ENCODE measurements at places on chromosomes 16 and 17.

GRCh38 chr16:85159179-85159980 is 47.1 kb upstream of the CIBAR2 start:
- no peak for DNase-seq

DNA sequence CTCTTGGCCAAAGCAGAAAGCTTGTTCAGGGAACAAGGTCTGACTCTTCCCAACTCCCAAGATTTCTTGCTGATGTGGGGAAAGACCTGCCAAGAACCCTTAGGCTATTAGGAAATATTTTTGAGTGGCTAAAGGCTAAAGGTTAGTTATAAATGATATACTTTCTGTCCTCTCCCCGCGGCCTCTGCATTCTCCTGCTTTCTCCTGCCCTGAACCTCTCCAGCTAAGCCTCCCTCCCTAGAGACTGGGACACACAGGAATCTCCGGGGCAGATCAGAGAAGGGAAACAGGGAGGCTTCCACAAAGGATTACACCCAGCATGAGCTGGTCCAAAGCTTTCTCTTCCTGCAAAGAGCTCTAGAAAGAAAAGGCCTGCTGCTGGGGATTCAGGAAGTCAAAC is 2.3 kb downstream of the SLC43A2 start:
- DNase-seq: no peak

GRCh38 chr17:56351675-56352074 is 198.4 kb downstream of the ANKFN1 start:
- DNase-seq: no peak

- no peak for DNase-seq
Measured at GRCh38 chr17:1360975-1361374, 39.0 kb downstream of the YWHAE start.

- no peak for DNase-seq
Measured at GRCh38 chr17:82696259-82696658, 2.2 kb downstream of the RAB40B start.

GRCh38 chr17:19346351-19347255 is 15.9 kb downstream of the B9D1 start:
- no peak for DNase-seq

GRCh38 chr16:8044796-8045195 is 545.5 kb downstream of the TMEM114 start:
- no peak for DNase-seq

DNA sequence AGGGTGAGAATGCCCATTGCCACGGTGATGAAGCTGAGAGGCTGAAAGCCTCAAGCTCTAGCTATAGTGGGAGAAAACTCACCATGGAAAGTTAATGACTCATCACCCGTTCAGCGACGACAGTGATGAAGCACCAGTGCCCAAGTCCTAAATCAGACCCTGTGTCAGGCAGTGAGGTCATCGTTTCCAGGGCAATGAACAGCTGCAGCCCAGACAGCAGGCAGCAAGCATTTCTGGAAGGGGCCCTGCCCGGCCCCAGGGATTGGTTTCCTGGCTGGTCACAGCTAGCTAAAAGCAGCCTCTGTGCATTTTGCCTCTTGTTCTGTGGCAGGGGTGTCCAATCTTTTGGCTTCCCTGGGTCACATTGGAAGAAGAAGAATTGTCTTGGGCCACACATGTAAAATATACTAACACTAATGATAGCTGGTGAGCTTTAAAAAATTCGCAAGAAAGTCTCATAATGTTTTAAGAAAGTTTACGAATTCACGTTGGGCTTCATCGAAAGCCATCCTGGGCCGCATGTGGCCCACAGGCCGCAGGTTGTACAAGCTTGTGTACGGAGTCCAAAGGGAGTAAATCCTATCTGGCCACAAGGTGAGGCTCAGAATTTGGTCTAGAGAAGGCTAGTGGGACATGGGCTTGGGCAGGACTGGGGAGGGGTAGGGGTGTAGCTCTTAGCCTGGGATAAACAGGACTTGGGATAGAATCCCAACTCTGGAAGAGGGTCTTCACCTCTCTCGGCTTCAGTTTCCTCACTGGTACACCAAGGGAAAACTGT is 40.6 kb downstream of the MIS12 start:
- no peak for DNase-seq

DNA sequence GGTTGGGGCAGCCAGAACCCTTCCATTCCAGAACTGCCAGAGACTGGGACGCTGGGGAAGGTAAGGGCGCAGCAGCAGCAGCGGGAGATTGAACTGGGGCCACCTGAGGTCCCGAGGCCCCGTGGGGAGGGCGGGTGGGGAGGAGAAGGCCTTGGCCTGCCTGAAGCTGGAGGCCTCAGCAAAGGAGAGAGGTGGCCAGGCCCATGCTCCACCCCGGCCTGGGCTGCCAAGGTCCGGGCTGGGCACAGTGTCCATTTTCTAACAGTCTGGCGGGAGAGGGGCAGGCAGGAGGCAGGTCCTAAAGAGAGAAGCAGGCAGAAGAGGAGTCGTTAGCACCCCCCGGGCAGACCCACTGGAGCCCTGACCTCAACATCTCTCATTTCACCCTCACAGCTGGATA is 1.1 kb upstream of the GDPD3 start:
- no peak for DNase-seq

DNA sequence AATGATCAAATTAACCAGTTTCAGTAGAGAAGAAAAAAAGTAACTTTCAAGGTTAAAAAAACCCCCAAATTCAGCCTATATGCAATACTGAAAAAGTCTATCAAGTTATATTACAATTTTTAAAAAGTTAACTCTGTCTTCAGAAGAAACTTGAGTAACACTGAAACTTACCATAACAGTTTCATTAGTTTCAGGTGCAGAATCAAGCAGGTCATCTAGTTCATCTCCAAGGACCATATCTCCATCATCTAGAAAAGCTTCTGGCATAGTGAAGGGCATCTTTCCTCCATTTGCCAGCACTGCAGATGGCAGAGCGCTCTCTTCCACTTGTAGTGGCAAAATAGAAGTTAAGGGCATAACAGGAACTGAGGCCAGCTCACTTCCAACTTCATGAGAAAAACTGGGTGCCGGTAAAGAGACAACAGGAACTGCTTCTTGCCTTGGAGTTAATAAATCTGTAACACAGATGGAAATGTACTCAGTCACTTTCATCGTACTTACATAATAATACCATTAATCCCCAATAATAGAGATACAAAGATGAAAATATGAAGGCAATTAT is 22.9 kb downstream of the ZC3H7A start:
- DNase-seq: no peak

- DNase-seq: no peak
Measured at GRCh38 chr17:74085434-74085833, 118.0 kb upstream of the RPL38 start.

GRCh38 chr16:2364638-2365210 is 24.2 kb upstream of the ABCA3 start:
- DNase-seq: no peak

DNA sequence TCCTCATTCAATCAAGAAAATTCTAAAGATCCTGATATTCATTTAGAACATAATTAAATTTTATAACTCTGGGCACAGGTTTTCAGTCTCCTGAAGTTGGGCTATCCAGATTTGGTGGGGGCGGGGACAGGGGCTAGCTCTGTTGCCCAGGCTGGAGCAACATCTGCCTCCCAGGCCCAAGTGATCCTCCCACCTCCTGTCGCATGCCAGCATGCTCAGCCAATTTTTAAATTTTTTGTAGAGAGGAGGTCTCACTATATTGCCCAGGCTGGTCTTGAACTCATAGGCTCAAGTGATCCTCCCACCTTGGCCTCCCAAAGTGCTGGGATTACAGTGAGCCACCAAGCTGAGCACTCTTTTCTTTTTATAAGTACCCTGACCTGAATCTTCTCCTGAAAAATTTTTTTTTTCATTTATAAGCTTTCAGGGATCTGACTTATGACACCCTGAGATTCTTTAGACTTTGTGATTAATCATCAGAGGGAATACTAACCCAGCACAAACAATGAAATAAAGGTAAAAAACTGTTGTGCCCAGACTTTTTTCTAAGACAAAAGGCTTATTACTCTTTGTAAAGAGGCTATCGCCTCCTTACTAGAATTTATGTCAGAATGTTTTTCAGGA is 62.6 kb downstream of the TUBD1 start:
- no peak for DNase-seq

- DNase-seq: no peak
Measured at GRCh38 chr16:58937661-58938060, 203.5 kb upstream of the GOT2 start.

DNA sequence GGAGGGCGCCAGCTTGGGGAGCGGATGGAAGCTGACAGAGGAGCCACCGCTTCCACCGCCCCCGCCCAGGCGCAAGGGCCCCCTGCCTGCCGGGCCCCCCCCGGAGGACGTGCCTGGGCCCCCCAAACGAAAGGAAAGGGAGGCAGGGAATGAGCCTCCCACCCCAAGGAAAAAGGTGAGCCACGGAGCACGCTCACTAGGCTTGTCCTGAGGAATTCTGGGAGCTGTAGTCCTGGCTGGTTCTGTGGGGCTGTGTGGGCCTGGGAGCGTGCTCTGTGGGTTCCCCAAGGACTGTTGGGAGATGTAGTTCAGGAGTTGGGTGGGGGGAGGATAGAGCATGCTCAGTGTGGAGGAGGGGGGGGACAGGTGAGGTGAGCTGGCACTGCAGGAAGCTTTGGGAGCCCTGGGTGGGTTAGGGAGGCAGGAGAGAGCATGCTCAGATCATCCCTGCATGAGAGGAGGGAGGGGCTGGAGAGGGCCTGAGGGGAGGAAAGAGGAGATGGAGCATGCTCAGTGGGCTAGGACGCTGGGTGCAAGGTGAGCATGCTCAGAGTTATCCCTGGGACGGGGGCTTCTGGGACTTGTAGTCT is 4.5 kb downstream of the FBXL19 start:
- no peak for DNase-seq

DNA sequence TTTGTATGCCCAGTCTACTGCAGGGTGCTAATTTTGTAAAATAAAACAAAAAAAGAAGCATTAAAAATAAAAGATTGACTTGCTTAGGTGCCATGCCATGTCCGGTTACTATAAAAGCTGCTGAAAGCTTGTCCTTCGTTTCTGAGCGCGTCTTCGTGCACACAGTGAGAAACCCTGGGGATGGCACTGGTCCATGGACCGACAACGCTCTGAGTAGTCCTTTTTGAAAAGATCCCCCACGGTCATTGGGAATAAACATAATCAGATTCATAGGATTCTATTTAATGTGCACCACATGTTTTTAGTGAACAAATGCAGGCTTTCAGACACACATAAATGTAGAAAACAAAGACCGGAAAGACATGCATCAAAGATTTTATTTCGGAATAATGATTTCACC is 146.3 kb downstream of the XYLT1 start:
- no peak for DNase-seq

DNA sequence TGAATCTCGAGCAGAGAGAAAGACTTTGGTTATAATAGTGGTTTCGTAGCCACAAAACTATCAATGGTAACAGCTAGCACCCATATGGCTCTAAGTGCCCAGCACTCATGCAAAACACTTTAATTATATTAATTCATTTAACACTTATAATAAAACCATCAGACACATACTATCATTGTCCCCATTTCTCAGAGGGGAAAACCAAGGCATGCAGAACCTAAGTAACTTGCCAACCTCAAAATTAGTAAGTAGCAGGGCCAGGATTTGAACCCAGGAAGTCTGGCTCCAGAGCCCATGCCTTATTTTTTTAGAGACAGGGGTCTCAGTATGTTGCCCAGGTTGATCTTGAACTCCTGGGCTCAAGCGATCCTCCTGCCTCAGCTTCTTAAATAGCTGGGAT is 145.6 kb upstream of the HS3ST2 start:
- DNase-seq: no peak

DNA sequence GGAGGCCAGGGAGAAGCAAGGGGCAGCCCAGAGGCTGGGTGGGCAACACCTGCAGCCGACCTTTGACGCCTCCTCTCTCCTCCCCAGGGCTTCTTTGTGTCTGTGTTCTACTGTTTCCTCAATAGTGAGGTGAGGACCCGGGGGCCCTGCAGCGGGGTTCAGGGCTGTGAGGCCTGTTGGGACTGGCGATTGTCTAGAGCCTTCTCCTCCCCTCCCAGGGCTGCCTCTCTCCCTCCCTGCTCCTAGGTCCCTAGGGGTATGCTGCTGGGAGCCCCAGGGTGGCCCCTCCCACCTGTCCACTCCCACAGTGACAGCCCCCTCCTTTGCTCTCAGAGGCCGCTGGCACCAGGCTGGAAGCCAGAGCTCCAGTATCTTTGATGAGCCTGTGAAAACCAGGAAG is 10.8 kb upstream of the SPPL2C start:
- no peak for DNase-seq

DNA sequence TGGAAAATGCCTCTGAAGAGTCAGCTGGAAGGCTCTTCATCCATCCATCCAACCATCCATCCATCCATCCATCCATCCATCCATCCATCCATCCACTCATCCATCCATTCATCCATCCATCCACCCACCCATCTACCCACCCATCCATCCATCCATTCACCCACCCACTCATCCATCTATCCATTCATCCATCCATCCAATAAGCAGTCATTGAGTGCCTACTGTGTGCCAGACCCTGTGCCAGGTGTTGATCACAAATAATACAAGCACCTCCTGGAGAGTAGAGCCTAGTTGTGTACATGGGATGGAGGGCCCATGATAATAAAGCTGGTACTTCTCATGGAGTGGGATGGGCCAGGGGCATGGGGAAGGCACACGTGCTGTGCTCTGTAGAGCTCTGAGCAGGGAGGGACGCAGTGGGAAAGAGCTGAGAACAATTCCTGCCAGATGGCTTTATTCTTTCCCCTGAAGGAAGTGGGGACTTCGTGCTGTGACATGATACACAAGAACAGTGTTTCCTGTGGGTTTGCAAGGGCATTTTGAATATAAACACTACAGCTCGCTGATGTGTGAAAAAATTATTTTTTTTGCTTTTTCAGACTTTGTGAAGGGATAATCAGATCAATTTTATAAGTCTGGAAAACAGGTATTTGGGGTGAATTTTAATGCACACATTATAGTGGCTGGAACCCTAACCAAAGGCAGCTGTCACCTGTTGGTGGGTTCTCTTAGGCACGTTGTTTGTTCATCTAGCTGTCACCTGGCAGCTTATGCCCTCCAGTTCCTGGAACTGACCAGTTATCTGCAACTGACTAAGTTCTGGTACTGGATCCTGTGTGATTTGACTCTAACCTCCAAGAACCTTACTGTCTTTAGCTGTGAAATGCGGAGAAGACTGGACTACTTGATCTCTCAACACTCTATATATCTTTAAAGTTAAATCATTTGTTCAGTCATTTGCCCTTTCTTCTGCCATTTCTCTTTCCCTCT is 61.3 kb downstream of the PRKCB start:
- no peak for DNase-seq

GRCh38 chr16:89198417-89199240 is 1.7 kb downstream of the SLC22A31 start:
- no peak for DNase-seq

DNA sequence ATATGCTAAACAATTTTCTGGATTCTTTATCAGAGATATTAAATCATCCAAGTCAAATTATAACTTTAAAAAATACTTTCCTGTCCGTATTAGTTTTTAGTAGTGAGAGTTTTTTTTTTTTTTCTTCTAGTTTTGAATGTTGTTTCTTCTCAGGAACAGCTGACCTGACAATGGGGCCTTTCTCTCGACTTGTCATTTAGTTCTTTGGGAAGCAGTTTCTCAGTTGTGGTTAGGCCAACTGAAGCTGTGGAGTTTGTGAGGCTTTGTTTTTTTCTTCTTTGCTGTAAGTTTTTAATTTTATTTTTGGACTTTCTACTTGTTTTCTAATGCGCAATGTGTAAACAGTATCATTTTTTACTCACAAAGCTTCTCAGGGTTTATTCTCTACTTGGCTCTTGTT is 140.8 kb downstream of the FTO start:
- no peak for DNase-seq

GRCh38 chr17:32451879-32452278 is 7.6 kb downstream of the PSMD11 start:
- DNase-seq: no peak

GRCh38 chr16:89320782-89321501 is 103.4 kb downstream of the ZNF778 start:
- peak; percentile 32 for DNase-seq

GRCh38 chr16:51051671-51052070 is 99.4 kb downstream of the SALL1 start:
- DNase-seq: no peak
